ENCODE measurements at places on chromosomes 16 and 17.

DNA sequence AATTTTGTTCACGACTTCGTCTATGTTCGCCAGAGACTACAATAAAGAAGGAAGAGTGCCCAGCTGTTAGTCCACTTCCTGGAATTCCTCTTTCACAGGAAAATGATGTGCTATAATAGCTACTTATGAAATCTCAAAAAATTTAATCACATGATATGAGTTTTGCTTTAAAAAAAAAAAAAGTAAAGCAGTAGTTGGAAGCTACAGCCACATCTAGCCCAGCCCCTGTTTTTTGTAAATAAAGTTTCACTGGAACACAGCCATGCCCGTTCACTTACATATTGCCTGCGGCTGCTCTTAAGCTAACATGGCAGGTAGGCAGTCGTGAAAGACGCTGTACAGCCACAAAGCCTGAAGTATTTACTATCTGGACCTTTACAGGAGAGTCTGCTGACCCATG lies 15.3 kb downstream of the VPS53 start:
- peak; percentile 77 for DNase-seq

DNA sequence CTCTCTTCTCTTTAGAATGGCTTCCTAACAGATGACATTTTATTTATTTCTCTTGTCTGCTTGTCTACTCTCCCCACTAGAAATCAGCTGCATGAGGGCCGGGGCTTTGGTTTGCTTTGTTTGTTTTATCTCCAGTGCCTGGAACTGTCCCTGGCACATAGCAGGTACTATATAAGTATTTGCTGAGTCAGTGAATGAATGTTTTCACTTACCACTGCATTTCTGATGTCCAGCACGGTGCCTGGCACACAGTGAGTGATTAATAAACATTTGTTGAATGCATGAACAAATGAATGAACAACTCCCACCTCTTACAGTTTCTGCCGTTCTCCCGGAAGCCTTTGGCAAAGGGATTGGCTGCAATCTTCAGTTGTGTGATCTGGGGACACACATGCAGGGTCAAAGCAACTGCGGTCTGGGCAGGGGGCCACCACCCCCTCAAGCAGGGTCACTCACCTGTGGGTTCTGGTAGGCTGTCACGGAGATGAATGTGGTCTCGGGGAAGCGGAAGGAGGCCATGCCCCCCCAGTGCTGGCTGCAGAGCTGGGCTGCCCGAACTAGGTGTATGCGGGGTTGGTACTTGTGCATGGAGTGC lies 3.4 kb downstream of the TBX6 start:
- no peak for DNase-seq

DNA sequence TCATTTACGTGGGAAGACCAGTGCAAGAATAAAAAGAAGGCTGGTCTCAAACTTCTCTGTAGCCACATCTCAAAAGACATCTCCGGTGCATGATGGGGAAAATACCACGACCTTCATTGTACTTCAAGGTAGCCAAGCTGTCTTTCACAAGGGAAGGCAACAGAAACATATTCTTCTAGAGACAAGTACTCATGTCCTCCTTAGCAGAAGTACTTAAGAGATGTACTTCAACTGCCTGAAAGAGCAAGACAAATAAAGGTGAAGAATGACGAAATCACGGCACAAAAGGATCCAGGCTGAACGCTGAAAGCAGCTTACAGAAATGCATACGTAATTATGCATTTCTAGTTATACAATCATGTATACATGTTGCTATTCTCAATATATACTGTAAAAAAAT lies 124.1 kb upstream of the RCVRN start:
- no peak for DNase-seq

DNA sequence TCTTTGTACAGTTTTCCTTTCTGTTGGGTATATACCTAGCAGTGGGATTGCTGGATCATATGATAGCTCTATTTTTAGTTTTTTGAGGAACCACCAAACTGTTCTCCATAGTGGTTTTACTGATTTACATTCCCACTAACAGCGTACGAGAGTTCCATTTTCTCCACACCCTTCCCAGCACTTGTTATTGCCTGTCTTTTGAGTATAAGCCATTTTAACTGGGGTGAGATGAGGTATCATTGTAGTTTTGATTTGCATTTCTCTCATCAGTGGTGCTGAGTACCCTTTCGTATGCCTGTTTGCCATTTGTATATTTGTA lies 887 bp upstream of the EVI2B start:
- DNase-seq, result peak; percentile 52

DNA sequence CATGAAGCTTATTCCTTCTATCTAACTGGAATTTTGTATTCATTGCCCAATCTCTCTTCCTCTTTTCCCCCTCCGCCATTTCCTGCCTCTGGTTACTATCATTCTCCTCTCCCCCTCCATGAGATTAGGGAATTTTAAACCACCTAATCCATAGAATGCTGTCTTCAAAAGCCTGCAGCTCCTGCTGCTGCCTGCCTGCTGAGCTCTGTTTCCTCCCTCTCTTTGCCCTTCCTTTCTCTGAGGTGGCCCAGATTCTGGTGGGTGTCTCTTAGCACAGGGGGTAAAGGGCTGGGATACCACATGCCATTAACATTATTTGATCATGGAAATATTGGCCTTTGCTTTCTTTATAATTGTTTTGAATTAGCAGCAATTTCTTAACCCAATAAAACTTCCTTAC lies 241.6 kb downstream of the CNTNAP4 start:
- no peak for DNase-seq

DNA sequence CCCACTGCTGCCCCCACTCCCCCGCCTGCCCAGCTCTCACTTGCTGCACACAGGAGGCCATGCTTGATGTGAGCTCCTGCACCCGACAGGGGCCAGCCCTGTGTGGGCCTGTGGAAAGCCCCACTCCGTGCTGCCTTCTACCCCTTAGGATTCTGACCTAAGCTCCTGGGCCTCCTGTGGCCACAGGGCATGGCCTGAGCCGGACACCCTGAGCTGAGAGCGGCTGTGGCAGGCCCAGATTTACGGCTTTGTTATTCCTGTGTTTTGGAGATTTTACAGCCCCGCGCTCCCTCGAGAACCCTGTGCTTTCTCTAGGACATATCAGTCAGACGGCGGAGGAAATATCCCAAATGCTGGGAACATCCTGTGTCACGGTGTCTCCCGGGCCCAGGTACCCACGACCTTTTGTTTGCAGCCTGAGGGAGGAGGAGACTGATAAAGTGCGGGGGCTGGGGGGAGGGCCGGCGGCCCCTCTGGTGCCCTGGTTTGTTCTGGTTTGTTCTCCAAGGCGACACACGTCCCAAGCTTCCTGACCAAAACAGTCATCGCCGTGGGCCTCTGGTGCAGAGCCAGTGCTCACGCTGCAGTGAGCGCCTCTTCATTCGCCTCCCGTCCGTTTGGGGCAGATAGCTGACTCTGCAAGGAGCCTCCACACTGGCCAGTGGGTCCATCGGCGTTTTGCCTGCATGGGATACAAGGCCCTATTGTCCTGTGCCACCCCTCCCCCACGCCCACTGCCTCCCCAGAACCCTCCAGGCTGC lies 363.4 kb downstream of the C16orf95 start:
- DNase-seq, result no peak

GRCh38 chr16:3065069-3065741 lies at the start of gene IL32:
TSS of gene IL32 (plus strand) at chr16:3065640. CDS start at chr16:3065812, 172 bp downstream.
- peak; percentile 27 for DNase-seq

DNA sequence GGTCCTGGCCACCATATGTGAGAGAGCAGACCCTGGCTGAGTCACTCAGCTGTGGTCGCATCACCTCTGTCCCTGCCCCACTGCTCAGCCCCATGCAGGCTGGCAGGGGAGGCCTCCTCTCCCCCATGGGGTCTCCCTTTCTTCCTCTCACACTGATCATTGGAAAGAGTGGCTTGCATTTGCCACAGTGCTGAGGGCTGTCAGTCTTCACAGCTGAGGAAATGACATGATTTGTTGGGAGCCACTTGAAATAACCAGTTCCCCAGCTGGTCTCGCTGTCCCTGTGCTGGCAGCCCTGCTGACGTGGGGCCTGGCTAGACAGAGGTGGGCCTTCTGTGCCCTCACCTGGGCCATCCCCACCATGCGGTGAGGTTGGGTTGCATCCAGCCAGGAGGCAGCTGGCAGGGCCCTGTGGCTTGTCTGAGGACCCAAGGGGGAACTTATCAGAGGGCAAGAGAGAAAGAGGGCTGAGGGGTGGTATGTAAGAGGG lies 30.1 kb upstream of the MED9 start:
- no peak for DNase-seq

DNA sequence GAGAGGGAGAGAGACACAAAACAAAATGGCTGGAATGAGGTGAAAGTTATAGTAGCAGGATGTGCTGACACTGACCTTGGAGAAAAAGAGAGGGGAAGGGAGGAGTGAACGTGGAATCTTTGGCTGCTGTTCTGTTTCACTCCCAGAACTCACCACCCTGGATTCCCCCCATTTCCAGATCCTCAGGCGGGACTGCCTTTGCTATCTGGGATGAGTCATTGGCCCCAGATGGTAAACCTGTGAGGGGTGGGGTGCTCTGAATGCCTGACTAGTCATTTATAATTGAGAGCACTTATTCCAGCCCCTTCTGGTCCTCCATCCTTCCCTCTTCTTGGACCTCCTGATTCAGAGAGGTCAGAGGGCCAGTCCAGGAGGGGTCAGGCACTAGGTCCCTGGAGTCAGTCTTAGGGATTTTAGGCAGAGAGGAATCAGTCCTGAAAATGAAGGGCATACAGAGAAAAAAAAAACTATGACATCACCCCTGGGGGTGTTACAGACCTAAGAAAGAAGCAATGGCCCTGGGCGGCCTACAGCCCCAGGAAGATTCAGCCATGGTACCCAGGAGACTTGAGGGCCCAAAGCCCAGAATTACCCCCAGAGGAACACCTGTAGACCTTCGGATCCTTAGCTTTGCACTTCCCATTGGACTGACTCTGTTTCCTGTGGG lies 2.2 kb upstream of the ZG16 start:
- DNase-seq, result no peak

DNA sequence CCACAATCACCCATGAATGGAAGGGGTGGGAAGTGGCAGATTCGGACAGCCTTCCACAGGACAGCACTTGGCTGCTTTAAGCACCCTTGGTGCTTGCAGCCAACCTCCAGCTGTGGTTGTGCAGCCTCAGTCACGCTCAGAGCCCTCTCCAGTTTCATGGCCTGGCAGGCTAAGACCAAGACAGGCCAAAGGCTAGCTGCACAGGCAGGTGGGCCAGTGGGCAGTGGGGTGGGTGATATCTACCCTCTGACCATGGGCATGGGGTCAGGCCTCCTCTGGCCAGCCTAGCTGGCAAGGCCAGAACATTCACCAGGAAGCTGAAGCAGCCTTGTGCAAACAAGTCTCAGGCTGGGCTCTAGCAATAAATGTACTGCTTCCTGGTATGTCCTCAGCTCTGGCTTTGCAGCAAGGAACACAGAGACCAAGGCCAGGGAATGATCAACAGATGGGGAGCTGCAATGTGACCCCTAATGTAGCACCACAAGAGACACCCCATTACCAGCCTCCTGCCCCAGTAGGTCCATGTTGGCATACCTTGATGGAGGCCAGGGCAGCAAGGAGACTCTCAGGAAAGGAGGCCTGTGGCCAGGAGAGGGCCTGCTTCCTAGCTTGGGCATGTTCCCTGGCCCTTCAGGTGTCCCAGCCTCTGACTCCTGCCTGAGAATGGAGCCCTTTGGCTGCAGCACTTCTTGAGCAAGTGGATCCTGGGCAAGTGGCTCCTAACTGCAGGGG lies 20.9 kb downstream of the HSD11B2 start:
- DNase-seq, result no peak

DNA sequence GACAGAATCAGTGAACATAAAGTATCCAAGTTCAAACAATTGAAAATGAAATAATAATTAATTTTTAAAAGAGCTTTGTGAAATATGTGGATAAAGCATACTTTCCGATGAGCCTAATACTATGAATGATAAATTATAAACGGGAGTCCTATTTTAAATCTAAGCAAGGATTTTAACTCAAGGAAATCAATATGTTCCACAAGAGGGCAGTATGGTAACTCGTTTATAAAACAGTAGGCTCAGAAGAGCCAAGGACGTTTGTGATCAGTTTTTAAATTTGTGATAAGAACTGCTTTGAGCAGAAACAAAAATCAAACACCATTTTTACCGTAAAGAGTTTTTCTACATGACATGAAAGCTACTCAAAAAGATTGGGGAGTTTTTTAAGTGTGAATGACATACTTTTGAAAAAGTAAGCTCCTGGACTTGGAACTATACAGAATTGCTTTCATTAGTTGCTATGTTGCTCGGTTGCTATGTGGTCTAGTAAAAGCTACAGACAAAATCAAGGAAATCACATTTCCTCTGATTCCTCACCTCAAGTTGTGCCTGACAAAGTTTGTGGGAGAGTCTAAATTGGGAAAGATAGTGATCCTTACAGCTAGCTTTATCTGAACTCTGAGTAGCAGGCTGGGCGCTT lies 11.8 kb upstream of the TEKT1 start:
- peak; percentile 63 for DNase-seq

DNA sequence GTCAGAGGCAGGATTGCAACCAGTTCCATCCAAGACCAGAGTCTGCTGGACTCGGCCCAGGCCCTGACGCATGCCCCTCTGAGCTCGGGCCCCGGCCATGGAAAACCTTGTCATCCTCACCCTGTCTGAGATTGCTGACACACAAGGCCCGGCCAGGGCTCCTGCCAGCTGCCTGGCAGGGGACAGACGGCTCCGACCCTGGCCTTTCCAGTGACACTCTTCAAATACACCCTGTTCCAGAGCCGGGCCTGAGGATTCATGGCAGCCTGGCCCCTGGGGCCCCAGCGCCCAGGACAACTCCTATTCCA lies 3.2 kb upstream of the PABPN1L start:
- DNase-seq, result no peak

DNA sequence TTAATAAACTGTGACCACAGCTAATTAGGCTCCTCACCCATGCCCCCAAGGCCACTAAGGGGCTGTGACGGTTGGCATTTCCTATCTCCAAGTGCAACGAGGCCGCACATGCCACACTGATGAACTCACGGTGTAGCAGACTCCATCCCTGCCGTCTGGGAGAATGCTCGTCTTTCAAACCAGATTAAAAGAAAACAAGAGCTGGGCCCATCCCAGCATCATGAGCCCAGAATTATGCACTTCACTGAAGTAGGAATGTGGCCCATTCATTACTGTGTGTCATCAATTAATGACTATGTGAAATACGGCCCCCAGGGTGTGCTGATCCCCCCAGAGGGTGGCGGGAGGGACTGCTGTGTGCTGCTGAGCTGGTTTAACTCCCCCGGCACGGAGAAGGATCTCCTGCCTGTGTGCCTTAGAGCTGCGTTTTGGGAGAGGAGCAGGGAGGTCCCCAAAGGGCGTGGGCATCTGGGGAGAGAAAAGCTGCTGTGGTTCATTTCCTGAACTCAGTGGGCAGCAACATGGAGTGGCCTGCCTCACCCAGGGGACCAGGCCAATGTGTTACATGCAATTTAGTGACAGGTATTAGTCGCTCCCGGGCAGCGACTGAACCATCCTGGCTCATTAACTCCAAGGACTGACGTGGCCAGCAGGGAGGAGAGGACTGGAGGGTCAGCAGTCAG lies 194.5 kb downstream of the FOXL1 start:
- DNase-seq, result no peak

DNA sequence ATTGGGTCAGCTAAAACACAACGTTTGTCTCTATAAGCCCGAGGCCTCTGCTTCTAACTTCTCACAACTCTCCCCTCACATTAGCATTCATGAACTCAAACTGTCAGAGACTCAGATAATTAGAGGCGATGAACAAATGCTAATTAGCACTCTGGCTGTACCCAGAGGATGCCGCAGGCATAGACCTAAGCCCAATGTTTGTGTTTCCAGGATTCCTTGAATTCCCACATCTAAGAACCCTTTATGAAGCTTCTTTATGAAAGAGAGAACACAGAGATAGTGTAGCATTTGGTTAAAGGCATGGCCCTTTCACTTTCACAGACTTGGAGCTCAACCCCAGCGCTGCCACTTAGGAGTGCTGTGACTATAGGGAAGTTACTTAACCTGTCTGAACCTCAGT lies 512.2 kb downstream of the GRIN2A start:
- no peak for DNase-seq

Measured in inflammatory macrophage treated with lipopolysaccharide for 4 hours (primary cell).